ENCODE measurements at places on chromosomes 5 and 9.
A peak's percentile ranks its signal among the peaks of the same experiment; 100 is the strongest.

GRCh38 chr9:98034593-98035546 lies 21.7 kb upstream of the NANS start:
- peak; percentile 70 for DNase-seq

- no peak for DNase-seq
Measured at GRCh38 chr9:69089082-69089481, 53.5 kb downstream of the FXN start.

- no peak for DNase-seq
Measured at GRCh38 chr5:172926796-172927195, 32.4 kb upstream of the RPL26L1 start.

- no peak for DNase-seq
Measured at GRCh38 chr9:118567861-118568260, 801.4 kb downstream of the BRINP1 start.

- peak; percentile 69 for DNase-seq
Measured at GRCh38 chr5:169300468-169301385, at the start of gene SLIT3. TSS of gene SLIT3 (minus strand) at chr5:169301139. CDS start at chr5:169300709, 430 bp downstream.

DNA sequence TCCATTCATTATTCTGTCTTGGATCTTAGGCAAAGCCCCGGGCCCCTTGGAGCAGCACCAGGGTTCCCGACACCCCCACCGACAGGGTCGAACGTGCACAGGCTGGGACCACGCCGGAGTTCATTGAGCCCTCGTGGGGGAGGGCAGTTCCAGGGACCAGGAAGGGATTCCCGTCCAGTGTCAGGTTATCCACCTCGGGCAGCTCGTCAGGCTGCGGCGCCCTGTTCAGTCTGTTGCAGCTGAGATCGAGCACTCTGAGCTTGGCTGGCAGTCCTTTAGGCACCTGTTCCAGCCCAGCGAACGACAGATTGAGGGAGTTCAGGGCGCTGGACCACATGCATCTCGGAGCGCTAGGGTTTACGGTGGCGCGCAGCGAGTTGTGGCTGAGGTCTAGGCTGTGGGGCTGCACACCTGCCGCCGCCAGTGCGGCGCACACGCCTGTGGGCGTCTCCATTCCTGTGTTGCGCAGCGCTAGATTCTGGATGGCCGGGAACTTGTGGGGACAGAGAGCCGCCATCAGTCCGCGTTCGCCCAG lies 1.1 kb downstream of the CD14 start:
- no peak for DNase-seq

DNA sequence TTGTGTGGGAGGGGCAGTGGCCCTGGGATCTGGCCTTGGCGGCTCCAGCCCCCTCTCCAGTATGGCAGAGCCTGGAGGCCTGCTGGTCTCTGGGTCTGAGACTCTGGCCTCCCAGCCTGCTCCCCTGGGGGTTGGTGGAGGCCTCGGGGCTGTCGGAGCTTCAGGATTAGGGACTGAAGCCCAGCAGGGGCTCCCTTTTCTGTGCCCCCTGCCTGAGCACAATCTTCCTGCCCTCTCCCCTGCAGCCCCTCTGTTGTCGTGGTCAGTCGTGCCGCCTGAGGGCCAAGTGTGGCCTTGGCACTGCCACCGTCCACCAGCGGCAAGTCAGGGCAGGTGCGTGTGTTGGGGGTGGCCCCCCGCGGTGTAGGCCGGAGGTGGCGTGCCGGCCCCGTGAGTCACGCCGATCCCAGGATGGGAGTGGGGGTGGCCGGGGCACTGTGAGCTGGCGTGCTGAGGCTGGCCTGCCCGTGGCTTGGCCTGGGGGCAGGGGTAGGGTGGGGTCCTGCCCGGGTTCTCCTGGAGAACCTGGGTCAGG lies 53.6 kb downstream of the RXRA start:
- DNase-seq: peak; percentile 74

DNA sequence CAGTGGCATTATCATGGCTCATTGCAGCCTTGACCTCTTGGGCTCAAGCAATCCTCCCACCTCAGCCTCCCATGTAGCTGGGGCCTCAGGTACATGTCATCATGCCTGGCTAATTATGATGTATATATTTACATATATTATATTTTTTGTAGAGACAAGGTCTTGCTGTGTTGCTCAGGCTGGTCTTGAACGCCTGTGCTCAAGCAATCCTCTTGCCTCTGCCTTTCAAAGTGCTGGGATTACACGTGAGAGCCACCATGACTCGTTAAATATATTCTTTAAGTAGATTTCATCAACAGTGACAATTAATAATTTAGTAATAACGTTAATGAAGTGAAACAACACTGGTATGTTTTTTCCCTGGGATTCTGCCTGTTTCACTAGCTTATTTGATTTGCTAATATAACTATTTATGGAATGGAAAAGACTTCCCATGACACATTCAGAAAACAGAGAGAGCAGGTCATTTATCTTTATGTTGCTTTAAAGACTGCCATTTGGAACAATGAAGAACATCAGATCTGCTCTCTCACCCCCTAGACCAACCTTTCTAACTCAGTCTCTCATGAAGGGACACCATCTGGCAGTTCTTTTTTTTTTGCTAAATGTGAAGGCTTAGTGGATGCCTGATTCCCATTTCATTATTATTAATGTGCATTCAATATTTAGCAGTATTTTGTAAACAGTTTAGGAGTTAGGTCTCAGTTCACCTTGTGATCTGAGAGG lies 295.6 kb downstream of the KIF4B start:
- DNase-seq: no peak

DNA sequence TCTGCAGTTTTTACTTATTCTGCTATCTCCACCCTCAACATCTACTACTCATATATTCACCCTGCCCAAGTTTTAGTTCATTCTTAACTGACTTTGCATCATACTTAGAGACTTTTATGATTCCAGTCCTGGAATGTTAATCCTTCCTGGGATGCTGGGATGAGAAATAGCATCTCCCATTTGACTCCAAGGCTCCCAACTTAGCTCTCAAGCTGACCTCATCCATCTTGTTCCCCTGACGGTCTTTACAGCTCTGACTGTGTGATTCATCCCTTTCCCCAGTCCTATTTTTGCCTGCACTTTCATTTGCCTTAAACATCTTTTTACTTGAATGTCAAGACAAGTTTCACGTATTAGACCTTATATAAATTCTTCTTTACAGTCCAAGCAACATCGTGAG lies 297.8 kb downstream of the EPB41L4A start:
- DNase-seq: peak; percentile 31

- DNase-seq: no peak
Measured at GRCh38 chr9:30482499-30482898, 1901.9 kb upstream of the ACO1 start.

DNA sequence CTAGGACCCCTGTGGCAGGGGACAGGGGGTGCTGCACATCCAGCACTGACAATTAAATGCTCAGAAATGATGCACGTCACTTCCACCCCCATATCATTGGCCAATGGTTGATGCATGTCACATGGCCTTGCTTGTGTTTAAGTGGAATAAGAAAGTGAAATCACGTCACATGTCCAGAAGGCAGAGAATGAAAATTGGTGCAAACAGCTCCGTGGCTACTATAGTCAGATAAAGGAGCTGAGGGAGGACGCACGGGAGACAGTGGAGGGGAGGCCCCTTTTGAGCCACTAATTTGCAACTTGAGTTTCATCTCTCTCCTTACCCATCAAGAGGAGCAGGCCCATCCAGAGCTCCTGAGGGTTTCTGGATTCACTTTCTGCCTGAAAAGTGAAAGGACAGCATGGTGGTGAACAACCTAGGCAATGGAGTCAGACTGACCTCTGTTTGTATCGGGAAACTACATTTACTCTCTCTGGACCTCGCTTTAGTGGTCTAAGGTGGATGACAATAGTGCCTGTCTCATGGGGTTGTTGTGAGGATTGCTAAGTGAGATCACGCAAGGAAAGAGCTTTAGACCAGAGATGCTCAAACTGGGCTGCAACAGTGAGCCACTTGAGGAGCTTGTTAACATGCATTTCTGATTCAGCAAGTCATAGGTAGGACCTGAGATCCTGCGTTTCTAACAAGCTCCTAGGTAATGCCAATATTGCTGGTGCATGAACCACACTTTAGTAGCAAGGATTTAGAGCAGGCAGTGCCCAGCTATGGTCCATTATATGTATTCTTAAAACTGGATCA lies 133.9 kb upstream of the ADRA1B start:
- DNase-seq: no peak

DNA sequence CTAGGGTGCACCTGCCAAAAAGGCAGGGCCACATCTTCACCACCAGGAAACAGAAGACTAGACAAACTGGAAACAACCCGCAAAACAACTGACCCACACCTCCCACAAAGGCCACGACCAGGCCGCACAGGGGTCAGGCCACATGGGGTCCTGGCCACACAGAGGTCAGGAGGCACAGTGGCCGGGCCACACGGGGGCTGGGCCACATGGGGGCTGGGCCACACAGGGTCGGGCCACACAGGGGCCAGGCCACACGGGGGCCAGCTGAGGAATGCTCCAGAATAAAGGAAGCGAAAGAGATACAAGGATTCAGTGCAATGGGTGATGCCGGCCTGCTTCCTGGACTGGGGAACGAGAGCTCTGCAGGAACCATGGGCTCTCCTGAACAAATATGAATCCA lies 91.6 kb downstream of the OLFM1 start:
- no peak for DNase-seq

GRCh38 chr5:143065185-143065965 lies 295.2 kb downstream of the ARHGAP26 start:
- DNase-seq: no peak

DNA sequence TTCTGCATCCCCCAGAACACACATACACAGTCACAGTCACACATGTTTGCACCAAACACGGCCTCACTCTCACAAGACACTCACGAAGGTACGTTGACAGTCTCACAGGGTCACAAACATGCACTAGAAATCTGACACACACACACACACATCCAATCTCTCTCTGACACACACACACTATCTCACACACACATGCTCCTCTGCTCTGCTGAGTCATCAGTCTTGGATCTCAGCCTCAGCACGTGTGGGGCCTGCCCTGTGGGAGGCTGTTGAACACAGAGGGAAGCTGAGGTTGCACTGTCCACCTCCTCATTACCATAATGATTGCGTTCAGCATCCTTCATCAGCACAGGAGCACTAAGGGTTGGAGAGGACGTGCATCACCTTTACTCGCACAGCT lies 188.8 kb downstream of the MTRR start:
- DNase-seq: peak; percentile 6

DNA sequence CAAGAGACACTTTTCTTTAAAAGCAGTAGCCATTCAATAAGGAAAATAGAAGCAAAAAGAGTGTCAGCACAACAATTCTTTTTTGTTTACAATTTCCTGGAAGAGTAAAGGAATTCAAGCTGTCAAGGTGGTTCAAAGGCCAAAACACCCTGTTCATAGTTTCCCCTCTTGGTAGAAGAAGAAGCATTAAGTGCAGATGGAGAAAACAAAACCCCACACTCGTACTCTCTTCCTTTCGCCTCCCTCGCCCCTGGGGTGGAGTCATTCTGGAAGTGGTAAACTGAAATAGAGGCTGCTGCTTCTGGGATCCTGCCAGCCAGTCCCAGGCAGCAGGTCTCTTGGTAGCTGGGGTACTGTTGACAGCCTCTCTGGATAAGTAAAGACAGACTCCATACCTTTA lies 105.0 kb downstream of the ANKRD55 start:
- DNase-seq: no peak

DNA sequence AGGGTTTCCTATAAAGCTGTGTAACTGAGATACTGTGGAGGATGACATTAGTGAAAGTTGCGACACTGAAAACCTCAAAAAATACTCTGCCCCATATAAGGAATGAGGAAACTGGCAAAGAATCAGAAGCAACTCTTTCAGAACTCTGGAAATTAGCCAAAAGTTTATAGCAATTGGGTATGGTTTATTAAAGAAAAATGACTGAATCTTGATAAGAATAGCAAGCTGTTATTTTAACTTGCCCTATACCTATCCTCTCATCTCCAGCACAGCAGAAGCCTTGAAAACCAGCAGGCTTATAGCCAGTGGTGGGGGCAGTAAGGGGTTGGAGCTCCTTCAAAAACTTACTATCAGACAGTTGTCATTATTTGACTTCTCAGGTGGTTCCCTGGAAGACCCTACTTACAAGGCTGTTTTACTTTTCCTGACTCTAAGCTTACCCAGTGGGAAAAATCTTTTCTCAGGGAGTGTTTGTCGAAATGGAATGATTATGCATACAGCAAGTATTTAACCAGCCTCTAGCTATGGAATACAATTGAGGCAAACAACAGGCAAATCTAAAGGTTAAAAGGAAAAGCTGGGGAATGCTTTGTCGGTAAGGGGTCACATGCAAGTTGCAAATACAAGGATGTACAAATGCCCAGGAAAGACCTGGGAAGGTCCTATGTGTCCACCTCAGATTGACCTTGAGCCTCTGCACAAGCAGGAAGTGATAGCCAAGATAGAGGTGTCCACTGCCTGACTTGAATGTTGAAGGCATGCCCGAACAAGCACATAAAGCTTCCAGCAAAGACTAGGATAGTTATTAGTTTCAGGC lies 21.0 kb upstream of the FAM151B start:
- DNase-seq: no peak

GRCh38 chr9:113599646-113600022 lies 136.1 kb downstream of the RGS3 start:
- peak; percentile 86 for DNase-seq

GRCh38 chr9:119839888-119840287 lies 470.7 kb upstream of the BRINP1 start:
- DNase-seq: no peak

- no peak for DNase-seq
Measured at GRCh38 chr9:121735793-121736770, 84.6 kb downstream of the DAB2IP start.

- peak; percentile 16 for DNase-seq
Measured at GRCh38 chr9:109699019-109699418, 81.0 kb upstream of the PALM2AKAP2 start.

GRCh38 chr9:6640268-6641051 lies 5.1 kb downstream of the GLDC start:
- no peak for DNase-seq

GRCh38 chr5:35683466-35683865 lies 65.8 kb downstream of the SPEF2 start:
- no peak for DNase-seq

- peak; percentile 82 for DNase-seq
Measured at GRCh38 chr5:170132269-170132975, 26.7 kb downstream of the FOXI1 start.

DNA sequence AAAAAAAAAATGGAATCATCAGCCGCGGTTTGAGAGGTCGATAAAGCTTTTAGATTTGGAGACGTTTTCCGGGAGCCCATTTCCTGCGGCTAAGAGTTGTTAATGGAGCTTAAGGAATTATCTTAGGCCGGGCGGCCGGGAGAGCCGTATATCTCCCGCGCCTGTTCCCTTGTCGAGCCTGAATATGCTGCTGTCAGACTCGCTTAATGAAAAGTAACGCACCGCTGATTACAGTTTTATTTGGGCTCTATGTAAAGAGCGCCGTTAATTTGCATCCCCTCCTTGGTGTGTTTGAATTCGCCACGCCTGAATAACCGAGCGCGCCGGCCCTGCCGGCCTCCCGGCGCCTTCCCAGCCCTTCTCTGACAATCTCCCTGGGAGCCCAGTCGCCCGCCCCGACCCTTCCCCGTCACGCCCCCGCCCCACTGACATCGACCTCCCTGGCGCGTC lies 7.9 kb downstream of the IRX4 start:
- DNase-seq: no peak

GRCh38 chr9:119175581-119175980 lies 193.7 kb downstream of the BRINP1 start:
- DNase-seq: no peak
